ENCODE measurements at places on chromosomes 3 and 15.

DNA sequence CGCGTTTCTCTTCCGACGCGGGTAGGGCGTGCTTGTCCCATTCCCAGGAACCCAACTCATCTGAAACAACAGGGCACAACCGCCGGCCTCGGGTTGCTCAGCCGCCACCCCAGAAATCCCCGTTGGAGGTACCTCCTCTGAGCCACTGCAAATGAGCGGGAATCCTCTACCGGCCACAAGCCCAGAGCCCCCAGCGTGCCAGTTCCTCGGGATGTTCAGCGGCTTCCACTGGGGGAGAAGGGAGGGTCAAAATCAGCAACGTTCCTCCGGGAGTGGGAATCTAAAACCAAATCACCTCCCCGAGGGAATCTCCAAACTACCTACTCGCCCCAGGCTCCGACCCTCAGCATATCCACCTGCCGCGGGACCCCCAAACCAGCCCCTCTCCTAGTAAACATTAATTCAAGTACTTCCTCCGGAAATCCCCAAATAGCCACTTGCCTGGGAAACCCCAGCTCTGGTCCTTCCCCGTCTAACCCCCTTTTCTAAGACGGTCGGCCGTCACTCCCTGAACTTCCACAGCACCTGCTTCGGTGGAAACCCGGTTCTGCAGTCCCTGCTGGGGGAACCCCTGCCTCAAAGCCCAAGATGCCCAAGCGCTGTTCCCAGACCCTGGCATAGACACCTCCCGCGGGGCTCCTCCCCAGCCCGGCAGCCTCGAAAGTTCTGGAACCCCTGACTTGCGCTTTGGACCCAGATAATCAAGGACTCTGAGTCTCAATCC, 887 bp downstream of the OXTR start:
- no peak for DNase-seq

- no peak for DNase-seq
Measured at GRCh38 chr3:52451237-52452083, 2.4 kb downstream of the TNNC1 start.

DNA sequence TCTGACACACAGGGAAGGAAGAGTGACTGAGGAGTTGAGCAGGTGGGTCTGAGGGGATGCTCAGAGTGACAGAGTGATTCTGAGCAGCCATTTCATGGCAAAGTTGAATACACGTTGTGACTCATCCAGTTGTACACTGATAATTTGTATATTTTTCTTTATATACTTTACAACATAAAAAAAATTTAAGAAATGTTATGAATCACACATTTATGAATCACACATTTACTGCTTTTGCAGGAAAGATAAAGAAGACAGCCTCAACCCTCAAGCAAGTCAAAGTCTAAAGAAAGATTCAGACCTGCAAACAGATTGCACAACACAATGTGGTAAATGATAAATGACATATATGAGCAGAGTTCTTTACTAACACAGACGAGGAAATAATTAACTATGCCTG, 21.0 kb upstream of the CHMP2B start:
- DNase-seq: no peak

- no peak for DNase-seq
Measured at GRCh38 chr3:134477938-134478337, 7.8 kb downstream of the ANAPC13 start.

DNA sequence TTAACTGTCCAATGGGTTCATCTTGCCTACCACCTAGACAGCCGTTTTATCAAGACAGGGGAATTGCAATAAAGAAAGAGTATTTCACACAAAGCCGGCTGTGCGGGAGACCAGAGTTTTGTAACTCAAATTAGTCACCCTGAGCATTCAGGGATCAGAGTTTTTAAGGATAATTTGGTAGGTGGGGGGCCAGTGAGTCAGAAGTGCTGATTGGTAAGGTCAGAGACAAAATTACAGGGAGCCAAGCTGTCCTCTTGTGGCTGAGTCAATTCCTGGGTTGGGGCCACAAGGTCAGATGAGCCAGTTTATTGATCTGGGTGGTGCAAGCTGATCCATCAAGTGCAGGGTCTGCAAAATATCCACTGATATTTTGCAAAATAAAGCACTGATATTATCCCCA, 29.9 kb upstream of the GPD1L start:
- DNase-seq: no peak
